Spinal cord (tissue), 10 donors: ENCODE measurements at places on chromosomes 2 and 18. TPM values are rescaled to one million over a fixed set of nuclear protein-coding genes. Genes with fewer than 3 reads are reported as not detected.

- no peak overlapping the region for H3K27ac ChIP-seq
- no peak for DNase-seq
- no peaks in the 10 kb centered on the region for H3K27me3 ChIP-seq
- H3K4me3 ChIP-seq, result no peak overlapping the region
- H3K4me1 ChIP-seq, result no peaks in the 10 kb centered on the region
- no peaks in the 10 kb centered on the region for H3K36me3 ChIP-seq
Observed at GRCh38 chr2:21422724-21423522, 299.2 kb downstream of the TDRD15 start.

The RGPD4 gene
- total RNA-seq, result 0.10 TPM

The MDH1B gene
- total RNA-seq, result 6.7 TPM

The DLX2 gene
- total RNA-seq, result 0.28 TPM

GRCh38 chr2:181008407-181008806 is 28.0 kb downstream of the UBE2E3 start:
- DNase-seq, result no peak
- no peak overlapping the region for H3K4me3 ChIP-seq
- no peaks in the 10 kb centered on the region for H3K27me3 ChIP-seq
- H3K4me1 ChIP-seq, result no peaks in the 10 kb centered on the region
- no peaks in the 10 kb centered on the region for H3K36me3 ChIP-seq
- H3K27ac ChIP-seq, result no peak overlapping the region

DNA sequence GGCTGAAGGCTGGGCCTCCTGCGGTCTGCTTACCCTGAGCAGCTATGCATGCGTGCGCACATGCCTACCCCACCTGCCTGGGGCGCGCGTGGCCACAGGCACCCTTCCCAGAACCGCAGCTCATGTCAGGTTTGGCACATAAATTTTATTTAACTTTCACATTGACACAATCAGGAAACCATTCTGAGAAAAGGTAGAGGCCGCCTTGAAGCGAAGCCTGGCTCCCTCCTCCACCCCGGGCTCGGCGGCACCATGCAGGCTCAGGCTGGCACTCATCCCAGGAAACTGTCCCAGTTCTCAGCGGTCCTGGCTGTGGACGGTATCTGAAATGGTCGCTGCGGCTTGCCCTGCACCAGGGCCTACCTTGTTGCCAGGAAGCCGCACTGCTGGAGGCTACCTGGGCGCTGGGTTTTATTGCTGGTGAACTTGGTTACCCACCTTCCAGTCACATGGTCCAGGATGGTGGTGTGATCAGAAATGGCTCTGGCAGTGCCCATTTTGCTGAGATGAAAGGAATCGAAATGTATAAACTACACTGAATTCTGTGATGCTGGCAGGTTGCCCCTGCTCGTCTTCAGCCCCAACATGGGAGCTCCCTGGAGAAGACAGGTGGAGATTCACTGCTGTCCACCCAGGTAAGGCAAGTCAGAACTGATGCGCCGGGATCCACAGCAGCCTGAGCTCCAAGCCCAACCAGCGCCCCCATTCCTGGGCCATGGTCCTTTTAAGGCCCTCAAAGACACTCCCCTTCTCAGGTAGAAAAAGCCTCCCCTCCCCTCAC is 25.5 kb downstream of the CHST10 start:
- H3K27ac ChIP-seq, result no peak overlapping the region
- no peak overlapping the region for H3K4me3 ChIP-seq
- H3K36me3 ChIP-seq, result peaks cover 67% of the 10 kb centered on the region
- H3K4me1 ChIP-seq, result peaks cover 9% of the 10 kb centered on the region
- peak; percentile 51 for DNase-seq
- H3K27me3 ChIP-seq, result no peaks in the 10 kb centered on the region
